ENCODE measurements at places on chromosomes 7 and 10. TPM values are rescaled to one million over a fixed set of nuclear protein-coding genes. Genes with fewer than 3 reads are reported as not detected.

SFTPA1 gene
- not detected for total RNA-seq

SPACDR gene
- 0.13 TPM for total RNA-seq

SORCS3 gene
- 1.2 TPM for total RNA-seq

PLXDC2 gene
- total RNA-seq: 52.2 TPM

C7orf33 gene
- not detected for total RNA-seq

SHLD2 gene
- total RNA-seq: 44.5 TPM

GRM8 gene
- 4.5 TPM for total RNA-seq

AKR1C8 gene
- total RNA-seq: not detected
